NCI-H446 treated with DMSO at 0.1 percent for 48 hours (cell line): ENCODE measurements at places on chromosomes 12 and 14.

GRCh38 chr12:47773062-47773857 lies at the start of gene SLC48A1:
SLC48A1 (plus strand) TSS chr12:47773238; CDS start chr12:47773305, 67 bp downstream.
- DNase-seq = peak; percentile 44

GRCh38 chr14:24115422-24116127 lies 826 bp upstream of the NRL start:
- DNase-seq = no peak

GRCh38 chr12:89701606-89702206 lies 6.9 kb downstream of the ATP2B1 start:
- no peak for DNase-seq

DNA sequence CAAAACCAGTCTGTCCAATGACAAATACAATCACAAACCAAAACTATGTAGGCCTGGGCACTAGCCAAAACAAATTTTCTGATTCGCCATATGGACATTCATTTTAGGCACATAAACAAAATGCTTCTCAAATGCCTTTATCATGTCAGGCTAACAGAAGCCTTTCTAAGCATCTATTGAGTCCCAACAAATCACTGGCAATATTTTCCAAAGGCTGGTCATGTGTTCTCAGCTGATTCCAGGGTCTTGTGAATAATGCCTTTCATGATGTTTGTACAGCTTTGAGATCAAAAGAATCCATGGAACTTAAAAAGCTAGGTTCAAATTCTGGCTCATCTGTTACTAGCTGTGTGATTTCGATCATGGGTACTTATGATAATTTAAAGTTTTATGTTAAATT lies 16.1 kb downstream of the FSCB start:
- no peak for DNase-seq

- DNase-seq = no peak
Measured at GRCh38 chr14:60254176-60254575, 5.2 kb downstream of the PPM1A start.

DNA sequence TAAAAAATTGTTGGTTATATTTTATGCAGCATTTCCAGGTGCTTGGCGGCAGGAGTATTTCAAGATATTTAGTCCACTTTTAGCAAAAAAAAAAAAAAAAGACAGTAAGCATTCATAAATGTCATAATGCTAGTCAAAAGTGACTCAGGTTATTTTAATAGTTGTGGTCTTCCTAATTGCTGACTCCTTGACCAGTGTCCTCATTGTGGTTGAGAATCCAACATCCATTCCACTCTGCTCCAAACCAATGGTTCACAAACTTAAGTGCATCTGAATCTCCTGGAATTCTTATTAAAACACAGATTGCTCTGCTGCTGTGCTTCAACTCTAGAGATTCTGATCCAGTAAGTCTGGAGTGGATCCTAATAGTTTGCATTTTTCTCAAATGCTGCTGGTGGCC lies 71.4 kb downstream of the AKAP6 start:
- no peak for DNase-seq

GRCh38 chr12:85626001-85626783 lies 210.0 kb downstream of the RASSF9 start:
- DNase-seq = no peak

DNA sequence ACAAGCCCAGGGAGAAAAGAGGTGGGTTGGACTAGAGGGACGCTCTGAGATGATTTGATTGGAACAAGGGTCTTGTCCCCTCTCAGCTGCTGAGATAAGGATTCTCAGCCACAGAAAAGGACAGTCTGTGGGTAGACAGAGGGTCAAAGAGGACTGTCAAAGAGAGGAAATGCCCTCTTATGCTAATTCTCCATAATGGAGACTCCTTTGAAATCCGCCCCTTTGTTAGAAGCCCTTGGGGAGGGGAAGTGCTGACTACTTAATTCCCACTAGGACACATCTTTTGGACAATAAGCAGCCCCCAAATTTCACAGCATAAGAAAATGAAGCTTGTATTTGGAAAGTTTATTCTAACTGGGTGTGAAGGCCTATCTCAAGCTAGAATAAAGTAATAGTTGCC lies 176.6 kb downstream of the KTN1 start:
- no peak for DNase-seq

GRCh38 chr12:65803251-65803650 lies 21.0 kb upstream of the HMGA2 start:
- DNase-seq = no peak

GRCh38 chr12:86290615-86291014 lies 34.4 kb upstream of the MGAT4C start:
- DNase-seq = no peak
